ENCODE measurements at places on chromosomes 5 and 9.

DNA sequence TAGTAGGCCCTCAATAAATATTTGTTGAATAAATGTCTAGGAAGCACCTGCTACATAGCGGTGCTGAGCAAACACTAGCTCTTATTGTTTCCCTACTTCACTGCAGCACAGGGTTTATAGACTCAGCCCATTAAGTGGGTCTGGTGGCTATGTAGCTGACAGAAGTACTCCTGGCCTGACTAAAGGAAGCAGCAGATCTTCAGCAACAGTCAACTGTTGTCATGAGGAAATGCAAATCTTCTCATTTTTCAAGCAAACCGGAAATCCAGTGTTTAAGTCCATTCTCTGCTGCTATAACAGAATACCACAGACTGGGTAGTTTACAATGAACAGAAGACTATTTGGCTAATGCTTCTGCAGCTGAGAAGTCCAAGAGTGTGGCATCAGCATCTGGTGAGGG, 2.8 kb upstream of the TEX10 start:
- no peak for DNase-seq

- no peak for DNase-seq
These were observed 28.4 kb downstream of the PAX5 start for GRCh38 chr9:37005517-37006140.

DNA sequence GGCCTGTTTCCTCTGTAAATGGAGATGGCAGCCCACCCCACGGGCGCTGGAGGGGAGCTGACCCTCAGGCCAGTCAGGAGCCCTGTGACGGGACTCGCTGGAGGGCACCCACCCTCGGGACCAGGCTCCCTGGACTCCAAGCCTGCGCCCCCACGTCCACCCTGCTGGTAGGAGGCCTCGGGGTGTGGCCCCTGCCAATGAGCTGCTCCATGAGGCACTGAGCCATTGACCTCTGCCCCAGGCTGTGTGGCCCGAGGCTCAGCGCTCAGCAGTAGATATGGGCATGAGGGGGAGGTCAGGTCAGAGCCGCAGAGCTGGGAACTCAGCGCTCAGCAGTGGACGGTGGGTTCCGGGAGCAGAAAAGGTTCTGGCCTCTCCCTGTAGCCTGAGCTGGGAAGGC, 52.3 kb upstream of the EGFL7 start:
- no peak for DNase-seq

- no peak for DNase-seq
These were observed 76.6 kb upstream of the NTRK2 start for GRCh38 chr9:84592918-84593317.

GRCh38 chr9:123724211-123724796, 205.6 kb downstream of the DENND1A start:
- no peak for DNase-seq

DNA sequence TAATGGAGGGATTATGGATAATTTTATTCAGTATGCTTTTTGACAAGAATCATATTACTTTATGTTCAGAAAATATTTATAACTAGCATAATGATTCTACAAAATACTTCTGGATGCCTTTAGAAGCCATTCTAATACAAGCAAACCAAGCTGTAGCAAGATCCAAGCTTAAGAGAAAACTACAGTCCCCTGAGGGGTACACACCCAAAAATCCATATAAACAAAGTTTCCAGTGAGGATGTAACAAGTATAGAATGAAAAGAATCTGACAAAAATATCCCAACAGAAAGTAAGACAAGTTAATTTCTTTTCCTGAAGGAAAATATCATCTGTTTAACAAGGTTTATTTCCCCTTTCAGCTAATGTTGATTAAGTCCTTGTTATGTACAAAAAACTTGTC, 53.9 kb downstream of the MLLT3 start:
- no peak for DNase-seq

GRCh38 chr5:27778121-27778520, 739.7 kb upstream of the CDH9 start:
- DNase-seq, result no peak

GRCh38 chr5:138792195-138792790, 39.1 kb downstream of the CTNNA1 start:
- no peak for DNase-seq

DNA sequence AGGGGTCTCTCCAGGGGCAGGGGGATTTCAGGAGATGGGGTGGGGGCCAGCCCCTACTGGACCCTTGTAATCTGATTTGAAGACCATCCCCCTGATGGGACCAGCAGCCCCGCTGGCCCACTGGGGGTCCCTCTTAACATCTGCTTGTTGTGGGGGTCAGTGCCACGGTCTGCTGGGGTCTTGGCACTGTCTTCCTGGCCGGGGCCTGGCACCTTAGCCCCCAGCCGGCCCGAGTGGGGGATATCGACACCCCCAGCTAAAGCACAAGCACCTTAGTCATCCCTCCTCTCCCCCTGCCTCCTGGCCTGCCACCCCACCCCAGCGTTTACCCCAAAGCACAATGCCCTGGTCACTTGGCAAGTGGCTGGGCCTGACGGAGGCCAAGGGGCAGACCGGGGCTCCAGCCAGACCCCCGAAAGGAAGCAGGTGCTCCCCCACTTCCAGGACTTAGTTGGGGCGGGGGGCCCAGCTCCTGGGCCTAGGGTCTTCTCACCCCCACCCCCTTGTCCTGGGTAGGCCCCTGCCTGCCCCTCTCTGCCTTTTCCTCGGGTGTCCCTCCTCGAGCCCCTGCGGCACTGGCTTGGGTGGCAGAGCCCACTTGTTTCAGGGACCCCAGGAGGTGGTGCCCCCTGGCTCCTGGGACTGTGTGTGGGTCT, 1.4 kb upstream of the NFX1 start:
- no peak for DNase-seq

- no peak for DNase-seq
These were observed 126.1 kb downstream of the FBXO38 start for GRCh38 chr5:148509893-148510292.

GRCh38 chr5:148309746-148310145, 2.5 kb upstream of the SPINK7 start:
- no peak for DNase-seq

- no peak for DNase-seq
These were observed 515 bp downstream of the LCP2 start for GRCh38 chr5:170296935-170297588.

GRCh38 chr9:79477241-79477840, 94.4 kb upstream of the TLE4 start:
- DNase-seq, result no peak

- DNase-seq, result no peak
These were observed 670.9 kb upstream of the ST8SIA4 start for GRCh38 chr5:101574017-101574416.

DNA sequence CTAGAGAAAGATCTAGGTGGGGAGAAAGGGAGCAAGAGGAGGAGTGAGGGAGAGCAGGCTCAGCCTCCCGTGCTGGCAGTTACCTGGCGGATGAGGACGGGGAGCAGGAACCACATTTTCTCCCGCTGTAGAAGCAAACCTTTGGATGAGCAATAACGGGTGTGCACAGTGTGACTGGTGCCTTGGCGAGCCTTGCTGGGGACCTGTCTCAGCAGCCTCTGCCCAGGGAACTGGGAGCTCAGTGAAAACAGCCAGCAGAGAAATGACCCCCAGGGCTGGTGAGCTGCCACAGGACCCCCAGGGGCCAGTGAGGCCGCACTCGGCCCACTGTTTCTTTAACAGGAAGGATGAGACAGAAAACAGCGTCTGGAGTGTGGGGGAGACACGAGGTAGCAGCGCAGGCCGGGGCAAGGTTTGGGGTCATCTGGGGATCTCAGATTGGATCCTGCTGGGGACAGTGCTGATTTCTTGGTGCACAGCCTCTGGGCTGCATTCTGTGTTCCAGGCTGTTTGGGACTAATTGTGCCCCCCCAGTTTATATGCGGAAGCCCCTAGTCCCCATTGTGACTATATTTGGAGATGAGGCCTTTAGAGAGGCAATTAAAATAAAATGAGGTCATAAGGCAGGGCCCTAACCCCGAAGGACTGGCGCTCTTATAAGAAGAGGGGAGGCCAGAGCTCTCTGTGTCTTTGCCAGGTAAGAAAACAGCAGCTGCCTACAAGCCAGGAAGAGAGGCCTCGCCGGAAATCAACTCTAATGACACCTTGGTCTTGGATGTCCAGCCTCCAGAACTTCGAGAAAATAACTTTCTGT, 118.8 kb upstream of the PHYKPL start:
- no peak for DNase-seq

GRCh38 chr5:78353520-78353919, 6.9 kb upstream of the SCAMP1 start:
- no peak for DNase-seq

DNA sequence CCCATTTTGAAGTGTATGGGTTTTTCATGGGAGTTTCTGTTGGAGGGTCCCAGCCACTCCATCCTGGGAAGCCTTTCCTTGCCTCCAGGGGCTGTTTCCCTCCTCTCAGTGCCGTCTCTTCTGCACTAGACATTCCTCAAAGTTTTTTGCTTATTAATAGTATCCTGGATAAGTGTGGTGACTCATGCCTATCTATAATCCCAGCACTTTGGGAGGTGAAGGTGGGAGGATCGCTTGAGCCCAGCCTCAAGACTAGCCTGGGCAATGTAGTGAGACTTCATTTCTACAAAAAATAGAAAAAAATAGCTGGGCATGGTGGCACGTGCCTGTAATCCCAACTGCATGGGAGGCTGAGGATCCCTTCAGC, 43.1 kb downstream of the RALGPS1 start:
- DNase-seq, result no peak

GRCh38 chr5:76074487-76075065, 8.6 kb upstream of the SV2C start:
- no peak for DNase-seq

DNA sequence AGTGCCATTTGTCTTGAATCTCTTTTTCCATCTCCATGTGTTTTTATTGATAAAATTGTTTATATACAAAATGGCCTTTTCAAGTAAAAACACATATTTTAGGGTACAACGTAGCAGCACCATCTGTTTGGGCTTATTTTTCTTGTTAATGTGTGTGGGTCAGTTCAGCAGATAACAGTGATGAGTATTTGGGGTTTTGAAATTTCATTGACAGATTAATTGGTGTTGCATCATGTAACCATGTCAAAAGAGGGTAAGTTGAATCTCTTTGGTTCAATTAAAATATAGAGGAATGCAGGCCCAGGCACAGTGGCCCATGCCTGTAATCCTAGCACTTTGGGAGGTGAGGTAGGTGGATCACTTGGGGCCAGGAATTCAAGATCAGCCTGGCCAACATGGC, 20.0 kb upstream of the PURA start:
- DNase-seq, result no peak

- DNase-seq, result no peak
These were observed 97.9 kb downstream of the CRB2 start for GRCh38 chr9:123453831-123454321.

- no peak for DNase-seq
These were observed 651 bp downstream of the TTC1 start for GRCh38 chr5:160009591-160009989.

DNA sequence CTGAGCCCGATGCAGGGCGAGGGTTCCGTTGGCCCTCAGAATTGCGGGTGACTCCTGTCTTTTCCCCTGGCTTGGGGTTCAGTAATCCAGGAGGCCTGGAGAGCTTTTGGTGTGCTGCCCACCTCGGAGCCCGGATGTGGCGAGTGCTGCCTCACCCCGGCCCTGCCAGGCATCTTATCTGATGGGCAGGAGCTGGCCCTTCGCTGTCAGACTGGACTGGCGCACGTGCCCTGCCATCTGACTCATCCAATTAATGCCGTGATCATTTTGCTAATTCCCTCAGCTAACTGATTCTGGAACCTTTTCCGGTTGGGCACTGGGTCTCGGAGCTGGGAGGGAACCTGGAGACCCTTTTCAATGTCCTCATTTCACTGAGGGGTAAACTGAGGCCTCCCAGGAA, 34.6 kb downstream of the RXRA start:
- no peak for DNase-seq

- no peak for DNase-seq
These were observed 147.0 kb upstream of the RASA1 start for GRCh38 chr5:87120518-87121303.

GRCh38 chr5:139658501-139658927, 10.4 kb downstream of the CXXC5 start:
- no peak for DNase-seq

- peak; percentile 54 for DNase-seq
These were observed 215.6 kb downstream of the ROR2 start for GRCh38 chr9:91734371-91734981.

GRCh38 chr5:21826884-21827283, 1026.3 kb downstream of the CDH12 start:
- no peak for DNase-seq

DNA sequence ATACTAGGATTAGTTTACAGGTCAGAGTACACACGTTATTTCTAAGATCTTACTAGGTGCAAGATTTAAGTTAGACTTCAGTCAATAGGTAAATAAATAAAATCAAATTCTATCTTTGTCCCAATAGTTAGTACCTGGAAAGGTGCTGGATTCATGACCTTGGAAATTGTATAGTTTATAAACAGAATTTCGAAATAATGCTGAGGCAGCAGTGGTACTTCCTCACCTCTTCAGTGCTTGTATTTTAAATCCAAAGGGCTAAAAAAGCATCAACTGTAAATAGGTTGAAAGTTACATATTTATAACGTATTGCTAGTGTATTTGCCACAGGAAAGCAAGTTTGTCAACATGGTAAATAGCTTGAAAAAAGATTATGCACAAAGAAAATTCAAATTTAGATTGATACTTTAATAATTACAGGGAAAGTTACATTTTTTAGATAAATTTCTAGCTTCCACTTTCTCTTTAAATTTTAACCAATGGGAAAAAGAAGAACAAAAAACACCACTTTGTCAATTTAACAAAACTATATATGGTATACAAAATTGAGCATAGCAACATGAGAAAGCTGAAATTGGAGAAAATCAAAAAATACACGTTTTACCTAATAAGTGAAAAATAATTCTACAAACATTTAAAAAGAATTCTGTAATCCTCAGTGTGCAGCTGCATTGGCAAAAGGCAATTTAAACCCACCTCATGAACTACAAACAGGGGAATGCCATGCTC, 46.5 kb downstream of the NR3C1 start:
- no peak for DNase-seq

GRCh38 chr5:5149154-5149553, 9.0 kb downstream of the ADAMTS16 start:
- DNase-seq, result no peak

GRCh38 chr5:108505608-108506007, 123.7 kb upstream of the FBXL17 start:
- no peak for DNase-seq

- no peak for DNase-seq
These were observed 175.4 kb downstream of the MED10 start for GRCh38 chr5:6202968-6203365.

DNA sequence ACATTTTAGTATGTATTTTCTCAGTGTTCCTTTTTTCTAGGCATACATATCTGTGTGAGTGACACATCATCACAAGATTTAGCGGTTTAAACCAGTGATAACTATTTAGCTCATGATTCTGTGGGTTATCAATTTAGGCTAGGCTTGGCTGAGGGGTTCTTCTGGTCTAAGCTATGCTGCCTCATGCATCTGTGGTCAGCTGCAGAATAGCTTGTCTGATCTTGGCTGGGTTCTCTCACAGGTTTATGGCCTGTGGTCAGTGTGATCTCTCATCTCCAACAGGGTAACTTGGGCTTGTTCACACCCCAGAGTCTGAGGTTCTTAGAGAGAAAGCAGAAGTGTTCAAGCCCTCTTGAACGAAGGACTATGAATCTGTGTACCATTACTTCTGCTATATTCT, 363.3 kb downstream of the KDM4C start:
- DNase-seq, result no peak

- no peak for DNase-seq
These were observed 253 bp downstream of the SLC12A2 start for GRCh38 chr5:128083811-128084227.
